Stimulated activated CD4-positive, alpha-beta T cell treated with anti-CD3 and anti-CD28 coated beads, Interleukin-1b, Interleukin-23, amount 100 ng/mL, for 24 hours (primary cell): ENCODE measurements at places on chromosomes 1 and 21.

GRCh38 chr1:75438355-75438754, 172.6 kb downstream of the SLC44A5 start:
- no peak for DNase-seq

GRCh38 chr1:58981392-58981791, 197.5 kb upstream of the JUN start:
- DNase-seq: no peak

- no peak for DNase-seq
Measured at GRCh38 chr1:229192853-229193252, 78.1 kb upstream of the RAB4A start.

- no peak for DNase-seq
Measured at GRCh38 chr1:9753121-9753531, 70.6 kb downstream of the CLSTN1 start.

- no peak for DNase-seq
Measured at GRCh38 chr21:14245711-14246110, 29.8 kb downstream of the RBM11 start.

- DNase-seq: no peak
Measured at GRCh38 chr1:168736520-168736919, 7.5 kb upstream of the DPT start.

DNA sequence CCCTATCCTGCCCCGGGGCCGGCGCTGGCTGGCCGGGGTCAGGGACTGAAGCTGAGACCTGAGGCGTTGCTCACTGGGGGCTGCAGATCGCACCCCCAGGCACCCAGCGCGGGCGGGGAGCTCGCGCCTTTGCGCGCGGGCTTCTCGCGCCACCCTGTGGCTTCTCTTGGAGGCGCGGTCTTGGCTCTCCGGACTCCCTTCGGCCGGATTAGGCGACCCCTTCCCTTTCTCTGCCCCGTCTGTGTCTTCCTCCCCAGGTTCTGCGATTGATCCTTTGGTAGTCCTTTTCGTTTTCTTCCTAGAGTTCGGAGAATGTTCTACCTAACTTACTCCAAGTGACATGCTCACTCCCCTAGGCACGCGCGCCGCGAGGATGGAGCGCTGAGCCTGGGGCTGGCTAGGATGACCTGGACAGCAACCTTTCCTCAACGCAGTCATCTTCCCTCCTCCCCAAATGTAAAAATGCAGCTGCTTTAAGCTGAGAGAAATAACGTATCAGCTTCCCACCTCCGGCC, 495 bp upstream of the NTRK1 start:
- DNase-seq: peak; percentile 40

- DNase-seq: no peak
Measured at GRCh38 chr1:24383381-24383940, 30.1 kb downstream of the STPG1 start.

DNA sequence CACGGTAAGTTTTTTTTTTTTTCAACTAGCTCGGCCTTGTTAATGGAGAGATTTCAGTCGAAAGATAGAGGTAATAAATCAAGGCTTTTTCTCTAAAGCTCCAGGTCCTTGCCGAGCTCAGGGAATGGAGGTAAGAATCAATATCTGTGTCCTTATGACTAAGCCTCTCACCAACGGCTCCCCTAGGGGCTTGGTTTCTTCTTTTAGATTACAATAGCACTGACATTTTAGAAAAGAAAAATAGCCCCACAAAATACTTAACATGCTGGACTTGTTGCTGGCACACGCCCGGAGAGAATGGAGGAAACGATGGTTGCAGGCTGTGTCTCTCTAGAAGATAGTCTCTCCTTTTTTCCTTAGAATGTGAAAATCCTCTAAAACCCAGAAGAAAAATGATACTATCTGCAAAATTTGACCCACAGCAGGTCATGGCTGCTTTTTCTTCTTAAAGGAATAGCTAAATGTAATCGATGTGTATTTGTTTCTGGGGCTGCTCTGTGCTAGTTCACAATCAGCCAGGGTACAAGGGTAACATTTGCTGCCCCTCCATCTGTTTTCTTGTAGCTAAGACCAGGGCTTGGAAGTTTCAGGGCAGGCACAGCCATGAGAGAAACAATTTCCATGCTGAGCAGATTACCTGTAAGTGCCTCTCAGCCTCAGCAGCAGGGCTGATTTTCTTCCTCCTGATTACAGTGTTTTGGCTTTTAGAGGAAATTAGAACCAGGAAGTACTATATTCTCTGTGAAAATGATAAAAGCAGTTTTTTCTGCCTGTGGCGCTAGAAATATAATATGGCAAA, 86.2 kb upstream of the GNG12 start:
- DNase-seq: no peak

GRCh38 chr1:110760321-110760720, 85.6 kb upstream of the KCNA3 start:
- no peak for DNase-seq

- DNase-seq: no peak
Measured at GRCh38 chr1:52460694-52461093, 56.3 kb downstream of the PRPF38A start.

GRCh38 chr21:46295177-46295770, 9.1 kb downstream of the YBEY start:
- no peak for DNase-seq

GRCh38 chr21:25513810-25514209, 93.5 kb downstream of the MRPL39 start:
- no peak for DNase-seq
